Nasal cavity respiratory epithelium epithelial cell of viscerocranial mucosa (primary cell): ENCODE measurements at places on chromosomes 6 and 20. TPM values are rescaled to one million over a fixed set of nuclear protein-coding genes. Genes with fewer than 3 reads are reported as not detected.

The HS3ST5 gene
- not detected in 2 replicates for total RNA-seq

The TPD52L1 gene
- 229 and 324 TPM in 2 replicates for total RNA-seq

The BCAS1 gene
- under 0.01 and 0.85 TPM in 2 replicates for total RNA-seq

The GSTA2 gene
- total RNA-seq, result not detected in 2 replicates

The RAD21L1 gene
- not detected in 2 replicates for total RNA-seq

The MUC21 gene
- total RNA-seq, result 0.78 TPM in 1 of 2 replicates, not detected in the other

The COL20A1 gene
- total RNA-seq, result under 0.01 and 0.07 TPM in 2 replicates

The MEI4 gene
- total RNA-seq, result under 0.01 and 0.07 TPM in 2 replicates

The TRIM10 gene
- total RNA-seq, result not detected in 2 replicates

The MEP1A gene
- 0.07 TPM in 1 of 2 replicates, not detected in the other for total RNA-seq

The IFT52 gene
- total RNA-seq, result 19.1 and 22.6 TPM in 2 replicates

The STAU1 gene
- total RNA-seq, result 46.1 and 78.7 TPM in 2 replicates

The C6orf52 gene
- 1.4 and 2.1 TPM in 2 replicates for total RNA-seq

The CALHM4 gene
- not detected in 2 replicates for total RNA-seq

The PDYN gene
- not detected in 2 replicates for total RNA-seq

The GLP1R gene
- not detected in 2 replicates for total RNA-seq

The RIMS1 gene
- 0.21 TPM in 1 of 2 replicates, not detected in the other for total RNA-seq

The SLC17A2 gene
- total RNA-seq, result not detected in 2 replicates

The STMND1 gene
- total RNA-seq, result not detected in 2 replicates

The ENPP5 gene
- total RNA-seq, result 0.34 and 7.1 TPM in 2 replicates

The SIRPB2 gene
- total RNA-seq, result under 0.01 and 0.21 TPM in 2 replicates

The OCSTAMP gene
- total RNA-seq, result not detected in 2 replicates

The ZGPAT gene
- total RNA-seq, result 16.7 and 16.9 TPM in 2 replicates

The HDGFL1 gene
- total RNA-seq, result not detected in 2 replicates

The F13A1 gene
- not detected in 2 replicates for total RNA-seq

The PDE7B gene
- total RNA-seq, result 0.14 TPM in 1 of 2 replicates, not detected in the other

The SYCP2 gene
- under 0.01 and 0.43 TPM in 2 replicates for total RNA-seq

The PGM3 gene
- 45.6 and 154 TPM in 2 replicates for total RNA-seq

The LY6G6F gene
- total RNA-seq, result not detected in 2 replicates

The CCN6 gene
- not detected in 2 replicates for total RNA-seq

The PRSS16 gene
- 11.2 and 12.6 TPM in 2 replicates for total RNA-seq

The CST7 gene
- total RNA-seq, result not detected in 2 replicates

The NKX2-2 gene
- not detected in 2 replicates for total RNA-seq

The ADGB gene
- not detected in 2 replicates for total RNA-seq

The PI16 gene
- total RNA-seq, result not detected in 2 replicates

The CD24 gene
- 877 and 1,120 TPM in 2 replicates for total RNA-seq

The ACOT8 gene
- 23.9 and 29.3 TPM in 2 replicates for total RNA-seq
